Metanephros (tissue), 2 donors: ENCODE measurements at places on chromosomes 5 and 9. TPM values are rescaled to one million over a fixed set of nuclear protein-coding genes. Genes with fewer than 3 reads are reported as not detected.

AQP7 gene
- total RNA-seq = 24.2 TPM

IL7R gene
- 1.6 TPM for total RNA-seq

LCNL1 gene
- 0.41 TPM for total RNA-seq

PCDHB11 gene
- total RNA-seq = 8.5 TPM

HMGCS1 gene
- total RNA-seq = 105 TPM

CAVIN4 gene
- 38.4 TPM for total RNA-seq

ENTPD2 gene
- 3.6 TPM for total RNA-seq

ANGPTL2 gene
- total RNA-seq = 17.6 TPM

FOXD4 gene
- total RNA-seq = 0.47 TPM

DND1 gene
- total RNA-seq = 0.76 TPM

SURF2 gene
- total RNA-seq = 22.6 TPM

IFNK gene
- total RNA-seq = not detected

MIGA2 gene
- total RNA-seq = 28.7 TPM

EGFLAM gene
- 14.2 TPM for total RNA-seq

TMEM232 gene
- 7.3 TPM for total RNA-seq

ELOVL7 gene
- total RNA-seq = 18.4 TPM

PCDHB3 gene
- total RNA-seq = 5.3 TPM

PDE6A gene
- total RNA-seq = 0.06 TPM

GFRA3 gene
- total RNA-seq = 0.93 TPM

FAM169A gene
- total RNA-seq = 24.1 TPM
